ENCODE measurements at places on chromosomes 12 and 14.

- DNase-seq, result no peak
These were observed 19.4 kb upstream of the EML1 start for GRCh38 chr14:99773521-99774497.

DNA sequence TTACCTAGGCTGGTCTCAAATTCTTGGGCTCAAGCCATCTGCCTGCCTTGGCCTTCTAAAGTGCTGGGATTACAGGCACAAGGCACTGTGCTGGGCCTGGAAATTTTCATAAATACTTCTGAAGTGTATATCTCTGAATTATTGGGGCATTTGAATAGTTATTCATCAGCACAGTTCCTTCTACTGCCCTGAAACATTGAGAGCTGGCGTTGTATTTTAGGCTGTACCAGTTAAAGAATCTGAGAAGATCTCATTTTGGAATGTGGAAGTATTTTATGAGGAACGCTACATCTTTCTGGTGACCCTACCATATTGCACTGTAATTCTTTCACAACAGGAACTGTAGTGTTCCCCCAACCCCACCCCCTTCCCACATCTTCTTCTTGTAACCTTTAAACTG, 349.0 kb upstream of the RGS6 start:
- DNase-seq, result no peak

GRCh38 chr14:50530358-50530757, 2.0 kb downstream of the MAP4K5 start:
- no peak for DNase-seq

GRCh38 chr14:96844857-96845570, 47.8 kb downstream of the VRK1 start:
- DNase-seq, result no peak

DNA sequence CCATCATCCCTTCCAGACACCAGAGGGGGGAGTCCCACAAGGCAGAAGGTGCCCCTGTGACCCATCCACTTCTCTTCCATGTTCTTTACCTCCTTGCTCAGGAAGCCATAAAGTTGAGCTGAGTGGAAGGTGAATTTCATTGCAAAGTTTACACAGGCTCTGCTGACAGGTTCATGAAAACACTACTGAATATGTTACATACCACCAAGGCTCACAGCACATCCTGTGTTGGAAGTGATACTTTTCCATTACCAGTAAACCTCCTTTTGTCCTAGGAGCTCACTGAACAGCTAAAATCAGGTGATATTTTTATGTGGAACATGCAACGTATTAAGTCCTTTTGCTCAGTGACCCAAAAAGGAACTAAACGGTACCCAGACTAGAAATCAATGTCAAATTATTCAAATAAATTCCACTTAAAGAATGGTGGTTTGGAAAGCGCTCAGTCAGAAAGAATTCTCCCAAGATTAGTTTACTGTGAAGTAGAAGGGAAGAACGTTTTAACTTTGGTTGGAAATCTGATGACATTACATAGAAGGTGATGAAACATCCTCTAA, 196.2 kb upstream of the NUDT4 start:
- no peak for DNase-seq

DNA sequence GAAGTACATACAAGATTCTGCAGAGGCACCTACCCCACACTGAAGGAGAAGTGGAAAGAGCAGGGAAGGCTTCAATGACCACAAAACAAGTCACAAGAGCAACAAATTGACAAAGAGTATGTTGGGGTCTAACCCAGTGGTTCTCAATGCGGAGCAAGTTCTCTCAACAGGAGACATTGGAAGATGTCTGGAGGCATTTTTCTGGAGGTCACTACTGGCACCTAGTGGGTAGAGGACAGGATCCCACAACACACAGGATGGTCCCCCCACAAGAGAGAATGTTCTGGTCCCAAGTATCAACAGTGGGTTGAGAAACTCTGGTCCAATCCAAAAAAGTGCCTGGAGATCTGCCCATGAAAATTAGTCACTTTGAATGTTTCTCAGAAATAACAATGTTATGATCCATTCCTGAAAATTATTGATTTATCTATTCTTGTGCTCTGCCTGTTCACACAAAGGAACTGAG, 3.4 kb downstream of the SSH1 start:
- DNase-seq, result no peak

DNA sequence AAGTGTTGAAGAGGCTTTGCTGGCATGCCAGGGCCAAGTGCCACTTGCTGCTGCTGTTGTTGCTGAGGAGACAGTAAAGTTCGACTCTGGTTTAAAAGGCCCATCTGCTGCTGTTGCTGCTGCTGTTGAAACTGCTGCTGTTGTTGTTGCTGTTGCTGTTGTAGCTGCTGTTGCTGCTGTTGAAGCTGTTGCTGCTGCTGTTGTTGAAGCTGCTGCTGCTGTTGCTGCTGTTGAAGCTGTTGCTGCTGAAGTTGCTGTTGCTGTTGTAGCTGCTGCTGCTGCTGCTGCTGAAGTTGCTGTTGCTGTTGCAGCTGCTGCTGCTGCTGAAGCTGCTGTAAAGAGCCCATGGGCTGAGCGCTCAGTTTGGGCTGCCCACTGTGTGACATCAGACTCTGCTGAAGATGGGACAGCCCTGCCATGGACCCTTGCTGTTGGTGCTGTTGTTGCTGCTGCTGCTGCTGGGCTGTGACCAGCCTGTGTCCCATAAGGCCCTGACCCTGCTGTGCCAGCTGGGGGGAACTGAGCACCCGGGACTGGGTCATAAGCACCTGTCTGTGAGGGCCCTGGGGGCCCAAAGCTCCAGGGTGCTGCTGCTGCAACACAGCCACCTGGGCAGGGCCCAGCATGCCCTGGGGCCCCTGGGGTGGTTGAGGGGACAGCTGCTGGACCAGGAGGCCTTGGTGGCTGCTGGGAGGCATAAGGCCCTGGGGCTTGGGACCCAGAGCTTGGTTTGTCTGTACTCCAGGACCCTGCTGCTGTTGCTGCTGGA, 14.3 kb upstream of the PRKAG1 start:
- no peak for DNase-seq

GRCh38 chr12:48691826-48692487, 9.9 kb upstream of the KANSL2 start:
- no peak for DNase-seq

GRCh38 chr14:31934767-31935266, 142.3 kb upstream of the ARHGAP5 start:
- DNase-seq, result peak; percentile 61

GRCh38 chr12:82174383-82174782, 183.8 kb downstream of the CCDC59 start:
- no peak for DNase-seq

DNA sequence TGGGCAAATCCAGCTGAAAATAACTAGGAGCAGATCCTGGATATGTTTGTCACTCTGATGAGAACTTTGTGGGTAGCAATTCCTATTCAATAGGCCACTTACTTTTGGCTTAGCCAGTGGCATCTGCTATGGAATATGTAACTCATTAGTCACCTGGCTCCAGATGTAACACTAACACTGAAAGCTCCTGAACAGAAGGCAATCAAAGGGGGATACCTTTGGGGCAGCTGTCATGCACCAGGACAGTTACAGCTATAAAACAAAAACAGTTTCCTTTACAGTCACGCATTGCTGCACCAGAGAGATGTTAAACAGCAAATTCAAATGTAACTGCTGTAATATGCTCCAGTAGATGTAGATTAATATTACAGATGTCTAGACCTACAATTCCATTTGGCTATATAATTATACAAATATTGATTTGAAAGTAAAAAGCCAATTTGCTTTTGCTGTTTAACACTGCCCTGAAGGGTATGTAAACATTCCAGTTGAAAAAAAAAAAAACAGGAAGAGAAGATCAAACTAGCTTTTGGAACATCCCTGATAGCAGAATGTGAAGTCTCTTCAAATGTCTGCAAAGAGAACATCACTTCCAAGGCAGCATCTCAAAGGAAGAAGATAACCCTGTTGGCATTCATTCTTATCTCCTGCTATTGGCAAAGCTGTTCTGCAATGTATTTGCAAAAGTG, 18.4 kb downstream of the RACGAP1 start:
- DNase-seq, result no peak

GRCh38 chr12:124778411-124778810, 85.3 kb downstream of the SCARB1 start:
- no peak for DNase-seq

GRCh38 chr14:34629344-34629656, 648 bp downstream of the SNX6 start:
- no peak for DNase-seq

GRCh38 chr12:110201995-110202394, 77.8 kb downstream of the IFT81 start:
- no peak for DNase-seq

DNA sequence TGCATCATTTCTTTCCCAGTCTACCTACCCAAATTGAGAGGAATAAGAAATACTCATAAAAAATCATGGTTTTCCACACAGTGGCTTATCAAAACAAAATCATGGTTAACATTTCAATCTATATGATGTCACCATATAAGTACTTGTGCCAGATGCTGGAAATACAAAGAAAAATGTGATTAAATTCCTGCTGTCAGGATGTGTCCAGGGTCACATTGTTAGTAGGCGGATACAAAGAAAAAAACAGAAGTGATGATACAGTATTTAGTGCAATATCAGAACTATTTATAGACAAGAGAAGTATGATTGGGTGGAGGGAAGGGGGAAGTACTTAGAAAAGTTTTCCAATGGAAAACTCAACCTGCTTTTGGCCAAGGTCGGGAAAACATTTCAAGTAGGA, 47.0 kb upstream of the OR6J1 start:
- DNase-seq, result no peak

DNA sequence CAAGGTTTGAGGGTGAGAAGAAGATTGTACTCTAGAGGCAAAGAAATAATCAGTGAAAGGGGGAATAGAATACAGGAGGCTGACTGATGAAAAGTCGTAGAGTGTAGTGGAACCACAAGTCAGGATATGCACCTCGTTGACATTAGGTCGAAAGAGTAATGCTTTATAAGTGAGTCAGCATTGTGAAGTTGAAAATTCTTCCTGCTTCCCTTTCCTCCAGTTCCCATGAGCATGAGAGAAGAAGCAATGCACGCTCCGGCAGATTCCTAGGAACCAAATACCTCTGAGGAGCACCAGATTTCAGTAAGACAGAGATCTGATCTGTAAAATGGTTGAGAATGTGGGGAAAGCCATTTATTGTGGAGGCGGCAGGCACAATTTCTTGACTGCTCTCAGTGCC, 16.5 kb downstream of the CCER1 start:
- DNase-seq, result no peak

- DNase-seq, result no peak
These were observed 592.4 kb downstream of the SOX5 start for GRCh38 chr12:23356927-23357708.

GRCh38 chr12:49947593-49948226, 2.8 kb upstream of the AQP2 start:
- no peak for DNase-seq

- no peak for DNase-seq
These were observed 92.9 kb downstream of the SPTSSA start for GRCh38 chr14:34368971-34369647.

DNA sequence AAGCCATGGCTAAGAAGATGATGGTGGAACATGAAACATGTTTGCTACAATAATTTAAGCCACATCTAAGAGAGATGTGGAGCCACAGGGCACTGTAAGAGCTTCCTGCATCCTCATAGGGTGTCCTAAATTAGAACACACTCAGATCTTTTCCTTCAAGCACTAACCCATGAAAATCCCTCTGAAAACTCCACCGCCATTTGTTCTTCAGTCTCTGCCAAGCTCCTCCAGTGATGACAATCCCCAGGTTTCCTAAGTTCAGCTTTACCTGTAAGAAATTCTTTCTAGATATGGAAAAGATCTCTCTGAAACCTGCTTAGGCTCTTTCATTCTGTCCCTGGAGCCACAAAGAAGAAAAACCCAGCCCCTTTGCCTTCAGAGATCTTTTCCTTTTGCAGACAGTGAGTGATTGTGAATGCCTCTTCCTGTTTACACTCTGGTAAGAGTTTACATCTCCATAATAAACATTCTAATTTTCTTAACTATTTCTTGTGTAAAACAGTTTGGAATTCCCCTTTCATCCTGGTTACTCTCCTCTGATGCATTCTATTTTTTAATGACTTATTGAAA, 907.2 kb downstream of the VRK1 start:
- no peak for DNase-seq

DNA sequence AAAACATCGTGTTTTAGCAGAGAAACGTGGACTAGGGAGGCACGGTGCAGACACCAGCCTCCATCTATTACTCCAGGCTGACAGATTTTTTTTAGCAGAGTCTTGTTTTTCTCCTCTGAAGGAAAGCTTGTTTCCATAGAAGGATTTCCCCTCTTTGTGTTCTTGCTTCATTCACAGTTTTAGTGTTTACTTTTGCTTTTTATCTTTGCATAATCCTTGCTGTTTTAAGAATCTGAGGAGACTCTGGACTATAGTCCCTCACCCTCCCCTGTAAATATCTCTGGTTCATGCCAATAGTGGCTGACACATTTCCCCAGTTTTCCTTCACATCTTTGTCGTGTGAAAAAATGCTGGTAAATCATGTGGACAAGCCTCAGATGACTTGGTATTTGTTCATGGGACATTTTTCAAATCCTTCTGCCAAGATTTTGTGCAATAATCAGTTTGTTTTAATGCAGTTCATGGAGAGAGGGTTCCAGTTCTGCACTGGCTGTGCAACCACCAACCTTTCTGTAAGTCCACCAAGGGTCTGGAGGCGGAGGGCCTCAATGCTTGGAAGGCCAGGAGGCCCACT, 39.9 kb upstream of the TMCC3 start:
- DNase-seq, result no peak

GRCh38 chr12:93571925-93572711, at the start of gene SOCS2:
Gene SOCS2 (plus strand): TSS chr12:93572675. CDS start chr12:93572898, 223 bp downstream.
- DNase-seq, result no peak

GRCh38 chr14:44795725-44796124, 166.0 kb downstream of the KLHL28 start:
- no peak for DNase-seq

DNA sequence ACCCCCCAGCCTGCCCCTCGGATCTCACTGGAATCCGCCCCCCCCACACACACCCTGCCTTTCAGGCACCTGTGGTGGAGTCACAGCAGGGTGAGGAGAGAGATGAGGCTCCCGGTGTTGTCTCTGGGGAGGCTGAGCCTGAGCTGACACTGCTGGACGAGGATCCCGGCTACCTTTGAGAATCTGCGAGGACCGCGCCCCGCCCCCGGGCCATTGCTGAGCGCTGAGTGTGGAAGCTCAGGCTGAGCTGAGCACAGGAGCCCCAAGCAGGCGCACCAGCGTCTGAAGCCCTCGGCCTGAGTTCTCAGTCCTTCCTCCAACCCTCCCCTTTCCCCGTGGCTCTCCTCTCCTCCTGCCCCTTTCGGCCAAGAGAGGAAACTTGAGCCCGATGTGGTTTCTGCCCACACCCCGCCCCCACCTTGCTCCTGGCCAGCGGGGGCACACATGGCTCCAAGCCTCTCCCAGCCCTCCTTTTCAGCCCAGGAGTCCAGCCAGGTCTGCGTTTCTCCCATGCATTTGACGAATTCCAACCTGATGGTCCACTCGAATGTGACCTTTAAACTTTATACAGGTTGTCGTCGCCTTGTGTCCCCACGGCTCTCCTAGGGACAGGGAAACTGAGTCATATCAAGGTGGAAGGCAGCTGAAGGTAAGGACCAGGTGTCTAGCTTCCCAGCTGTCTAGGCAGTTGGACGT, at the start of gene NFE2:
Gene NFE2, minus strand, starts transcription at position 284 of the 696 bp plus-strand sequence. CDS start 5,767 bp downstream, outside the sequence.
- DNase-seq, result peak; percentile 18

GRCh38 chr14:72996916-72997315, 30.0 kb downstream of the ZFYVE1 start:
- no peak for DNase-seq
